IPS DF 19.7 (cell line): ENCODE measurements at places on chromosomes 2 and 18.

DNA sequence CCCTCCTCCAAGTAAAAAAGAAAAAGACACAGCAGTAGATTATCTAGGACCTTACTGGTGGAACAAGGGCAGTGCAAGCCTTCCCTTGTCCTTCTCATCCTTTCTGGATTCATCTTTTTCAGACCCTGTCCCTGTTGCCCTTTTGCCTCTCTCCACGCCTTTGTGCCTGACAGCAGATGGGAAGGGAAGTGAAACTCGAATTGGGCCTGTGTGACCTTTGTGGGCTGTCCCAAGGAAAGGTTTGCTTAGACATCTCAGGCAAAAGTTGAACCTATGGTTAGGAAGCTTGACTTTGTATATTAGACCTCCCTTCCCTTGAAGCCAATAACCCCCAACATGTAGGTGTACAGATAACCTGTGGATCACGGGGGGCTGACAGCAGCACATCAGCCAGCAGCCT is 185.3 kb downstream of the PRKCE start:
- DNase-seq = no peak

- no peak for DNase-seq
These were observed 285.6 kb downstream of the AGAP1 start for GRCh38 chr2:235779444-235779896.

DNA sequence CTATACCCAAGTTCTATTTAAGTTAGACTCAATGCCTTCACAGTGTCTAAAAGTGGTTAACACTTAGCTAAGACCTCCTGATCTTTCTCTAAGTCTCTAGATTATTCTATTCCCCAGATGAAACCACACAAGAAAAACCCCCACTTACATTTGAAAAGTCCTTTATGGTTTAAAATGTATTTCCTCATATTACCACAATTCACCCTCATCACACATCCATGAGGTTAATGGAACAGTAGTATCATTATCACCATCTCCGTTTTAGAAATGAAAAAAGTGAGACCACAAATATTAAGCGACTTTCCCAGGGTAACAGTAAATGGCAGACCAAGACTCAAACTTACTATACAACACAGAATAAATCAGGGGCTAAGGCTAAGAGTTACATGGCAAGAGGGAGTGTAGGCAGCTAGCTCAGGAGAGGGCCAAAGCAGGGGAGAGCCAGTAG is 28.6 kb downstream of the EPG5 start:
- no peak for DNase-seq

DNA sequence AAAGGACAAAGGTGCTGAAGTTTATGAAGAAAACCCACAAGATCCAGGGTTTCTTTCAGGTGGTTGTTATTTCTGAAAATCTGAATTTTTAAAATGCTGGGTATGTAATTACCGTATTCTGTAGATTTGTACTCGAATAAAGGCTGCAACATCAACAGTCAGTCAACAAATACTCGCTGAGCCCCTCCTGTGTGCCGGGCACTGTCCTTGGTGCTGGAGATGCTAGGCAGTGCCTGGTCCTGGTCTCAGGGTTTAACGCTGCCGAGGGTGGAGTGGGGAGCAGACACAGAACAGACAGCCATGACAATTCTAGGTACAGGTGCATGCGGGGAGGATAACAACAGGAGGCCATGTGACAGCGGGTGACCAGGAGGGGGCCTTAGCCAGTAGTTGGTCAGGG is 27.2 kb upstream of the PDIA6 start:
- no peak for DNase-seq

- no peak for DNase-seq
These were observed at the start of gene CDKL4 for GRCh38 chr2:39243469-39244123. Gene CDKL4, minus strand, starts transcription at chr2:39243970.

DNA sequence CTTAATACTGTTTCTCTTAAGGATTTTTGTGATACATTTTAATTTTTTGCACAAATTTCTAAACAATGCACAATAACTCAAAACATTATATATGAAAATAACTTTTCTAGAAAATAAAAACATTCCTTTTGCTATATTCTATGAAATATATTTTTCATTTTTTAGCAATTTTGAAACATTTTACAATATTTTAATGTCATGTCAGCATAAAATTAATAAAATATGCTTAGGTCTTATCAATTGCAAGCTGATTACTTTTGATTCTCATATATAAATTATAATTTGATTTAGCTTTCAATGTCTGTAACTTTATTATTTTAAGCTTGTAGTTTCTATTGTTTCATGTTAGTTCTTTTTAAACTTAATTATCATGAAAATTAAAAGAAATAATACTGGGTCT is 898.7 kb downstream of the TMEM182 start:
- no peak for DNase-seq

DNA sequence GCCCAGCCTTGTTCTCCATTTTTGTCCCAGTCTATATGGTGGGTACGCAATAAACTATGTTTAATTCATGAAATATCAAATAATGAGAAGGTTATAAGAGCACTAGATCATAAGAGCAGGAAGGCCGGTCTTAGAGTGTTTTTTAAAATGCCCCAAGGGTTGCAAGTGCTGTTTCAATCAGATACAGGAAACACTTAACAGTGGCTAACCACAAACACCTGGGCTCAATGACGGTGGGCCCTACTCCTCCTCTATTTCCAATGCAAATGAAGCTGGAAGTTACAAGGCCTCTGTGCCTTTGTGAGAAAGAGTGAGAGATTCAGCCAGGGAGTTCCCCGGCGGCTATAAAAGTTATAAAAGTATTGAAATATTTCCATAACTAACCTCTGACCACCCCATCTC is 18.9 kb upstream of the WDR33 start:
- peak; percentile 48 for DNase-seq

DNA sequence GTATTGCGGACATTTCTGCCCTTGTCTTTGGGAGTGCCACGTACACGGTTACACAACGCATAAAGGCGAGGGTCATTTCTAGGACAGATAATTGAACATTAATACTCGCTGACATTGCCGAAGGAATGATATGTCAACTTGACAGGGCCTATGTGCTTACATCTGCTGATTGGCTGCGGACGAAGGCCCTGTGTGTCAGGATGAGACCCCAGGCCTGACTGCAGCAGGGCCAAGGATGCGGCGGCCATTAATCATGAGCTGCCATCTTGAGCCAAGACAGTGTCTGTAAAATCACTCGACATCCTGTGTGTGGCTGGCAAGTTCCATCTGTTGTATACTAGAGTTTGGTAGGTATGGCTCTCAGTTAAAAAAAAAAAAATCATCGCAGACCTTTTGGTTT is 96.6 kb downstream of the MEIS1 start:
- DNase-seq = no peak

- DNase-seq = no peak
These were observed 44.7 kb downstream of the PID1 start for GRCh38 chr2:229226382-229226781.

DNA sequence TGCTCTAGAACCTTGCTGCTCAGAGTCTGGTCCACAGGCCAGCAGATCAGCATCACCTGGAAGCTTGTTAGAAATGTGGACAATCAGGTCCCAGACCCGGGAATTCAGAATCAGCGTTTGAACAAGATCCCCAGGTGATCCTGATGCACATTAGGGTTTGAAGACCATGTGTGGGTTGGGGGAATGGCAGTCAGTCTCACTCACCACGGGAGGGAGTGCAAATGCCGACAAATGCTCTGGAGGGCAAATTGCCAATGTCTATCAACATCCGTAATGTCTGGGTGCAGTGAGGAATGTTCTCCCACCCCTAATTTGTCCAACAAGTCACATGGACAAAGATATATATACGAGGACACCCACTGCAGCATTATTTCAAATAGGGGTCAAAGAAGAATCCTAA is 34.5 kb downstream of the INPP5D start:
- no peak for DNase-seq

GRCh38 chr2:115650827-115651226 is 1208.4 kb downstream of the DPP10 start:
- DNase-seq = no peak

DNA sequence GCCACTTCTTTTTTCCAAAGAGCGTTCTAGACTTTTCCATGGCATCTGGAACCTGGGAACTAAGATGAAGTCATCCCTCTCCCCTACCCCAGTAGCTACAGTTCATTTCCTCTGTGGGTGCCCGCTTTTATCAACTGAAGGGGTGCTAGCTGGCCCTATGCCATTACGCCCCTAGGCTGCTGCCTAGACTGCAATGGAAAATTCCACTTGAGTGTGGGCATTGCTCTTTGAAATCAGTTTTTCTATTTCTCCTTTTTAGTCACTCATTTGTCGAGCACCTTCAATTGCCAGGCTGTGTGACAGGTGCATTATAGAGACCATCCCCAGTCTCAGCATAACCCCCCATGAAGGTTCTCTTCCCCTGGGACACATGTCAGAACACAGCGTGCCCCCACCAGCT is 7.3 kb downstream of the TEX51 start:
- no peak for DNase-seq

DNA sequence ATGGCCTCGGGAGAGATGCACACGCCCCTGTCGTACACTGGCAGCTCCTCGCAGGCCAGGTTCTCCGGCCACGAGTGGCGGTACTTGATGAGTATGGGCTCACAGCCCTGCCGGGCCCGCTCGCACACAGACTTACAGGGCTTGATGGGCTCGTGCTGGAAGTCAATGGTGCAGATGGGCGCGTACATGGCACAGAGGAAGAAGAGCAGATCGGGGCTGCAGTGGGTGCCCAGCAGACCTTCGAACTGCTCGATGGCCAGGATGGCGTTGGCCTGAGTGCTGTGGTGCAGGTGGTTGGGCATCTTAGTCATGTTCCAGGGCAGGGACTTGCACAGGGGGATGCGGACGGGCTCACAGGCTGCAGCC is 359 bp downstream of the FRZB start:
- no peak for DNase-seq

DNA sequence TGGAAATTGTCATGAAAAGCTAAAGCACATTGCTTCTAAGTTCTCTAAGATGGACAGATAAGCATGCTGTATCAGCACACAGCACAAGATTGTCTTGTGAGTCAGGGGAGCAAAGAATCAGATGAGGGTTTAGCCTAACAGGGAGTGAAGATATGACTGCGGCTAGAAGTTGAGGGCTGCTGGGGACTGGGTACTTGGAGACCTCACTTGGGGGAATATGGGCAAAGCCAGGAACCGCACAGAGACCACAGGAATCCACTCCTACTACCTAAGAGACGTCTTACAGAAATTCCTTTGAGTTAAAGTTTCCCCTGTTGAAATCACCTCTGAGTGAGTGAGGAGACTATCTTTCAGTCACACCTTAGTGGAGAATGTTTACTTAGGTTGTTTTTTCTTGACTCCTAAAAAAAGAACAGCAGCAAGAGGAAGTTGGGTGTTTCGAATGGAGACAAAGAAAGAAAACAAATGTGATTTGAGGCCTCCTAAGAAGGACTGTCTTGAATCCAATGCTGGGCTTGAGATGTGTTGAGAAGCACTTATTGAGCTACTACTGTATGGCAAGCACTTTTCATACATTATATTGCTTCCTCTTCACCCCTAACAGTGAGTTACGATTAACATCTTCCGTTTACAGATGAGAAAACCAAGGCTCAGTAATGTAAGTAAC is 100.7 kb downstream of the ANKRD44 start:
- DNase-seq = no peak
